Stimulated activated CD4-positive, alpha-beta T cell treated with anti-CD3 and anti-CD28 coated beads, Interleukin-4, amount 100 ng/mL, for 4 hours (primary cell): ENCODE measurements at places on chromosomes 2 and 18.

DNA sequence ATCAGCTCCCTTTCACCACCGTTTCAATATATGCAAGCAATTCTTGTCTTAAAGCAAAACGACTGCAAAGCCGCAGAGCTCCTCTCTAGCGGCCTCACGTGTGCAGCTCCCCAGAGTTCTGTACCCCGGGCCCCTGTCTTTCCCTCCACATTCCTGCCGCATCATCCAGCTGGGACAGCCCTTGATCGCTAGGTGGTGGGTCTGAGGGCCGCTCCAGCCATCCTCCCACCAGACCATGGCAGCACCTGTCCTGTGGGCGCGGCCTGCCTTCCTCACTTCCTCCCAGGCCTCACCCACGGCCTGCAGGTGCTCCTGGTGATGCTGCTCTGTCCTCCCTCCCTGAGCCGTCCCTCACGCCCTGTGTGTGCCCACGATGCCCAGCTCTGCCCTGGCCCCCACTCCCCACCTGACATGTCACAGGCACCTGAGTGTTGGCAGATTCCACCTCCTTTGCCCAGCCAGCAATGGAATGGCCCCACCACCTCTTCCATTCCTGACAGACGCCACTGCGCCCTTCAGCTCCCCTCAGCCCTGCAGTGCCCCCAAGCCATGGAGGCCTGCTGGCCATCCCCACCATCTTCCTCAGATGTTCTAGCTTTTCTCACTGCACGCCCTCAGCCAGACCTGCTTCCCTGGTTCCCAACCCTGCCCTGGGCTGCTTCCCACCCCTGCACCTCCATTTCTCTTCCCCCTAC lies 15.3 kb upstream of the ALLC start:
- DNase-seq = no peak

DNA sequence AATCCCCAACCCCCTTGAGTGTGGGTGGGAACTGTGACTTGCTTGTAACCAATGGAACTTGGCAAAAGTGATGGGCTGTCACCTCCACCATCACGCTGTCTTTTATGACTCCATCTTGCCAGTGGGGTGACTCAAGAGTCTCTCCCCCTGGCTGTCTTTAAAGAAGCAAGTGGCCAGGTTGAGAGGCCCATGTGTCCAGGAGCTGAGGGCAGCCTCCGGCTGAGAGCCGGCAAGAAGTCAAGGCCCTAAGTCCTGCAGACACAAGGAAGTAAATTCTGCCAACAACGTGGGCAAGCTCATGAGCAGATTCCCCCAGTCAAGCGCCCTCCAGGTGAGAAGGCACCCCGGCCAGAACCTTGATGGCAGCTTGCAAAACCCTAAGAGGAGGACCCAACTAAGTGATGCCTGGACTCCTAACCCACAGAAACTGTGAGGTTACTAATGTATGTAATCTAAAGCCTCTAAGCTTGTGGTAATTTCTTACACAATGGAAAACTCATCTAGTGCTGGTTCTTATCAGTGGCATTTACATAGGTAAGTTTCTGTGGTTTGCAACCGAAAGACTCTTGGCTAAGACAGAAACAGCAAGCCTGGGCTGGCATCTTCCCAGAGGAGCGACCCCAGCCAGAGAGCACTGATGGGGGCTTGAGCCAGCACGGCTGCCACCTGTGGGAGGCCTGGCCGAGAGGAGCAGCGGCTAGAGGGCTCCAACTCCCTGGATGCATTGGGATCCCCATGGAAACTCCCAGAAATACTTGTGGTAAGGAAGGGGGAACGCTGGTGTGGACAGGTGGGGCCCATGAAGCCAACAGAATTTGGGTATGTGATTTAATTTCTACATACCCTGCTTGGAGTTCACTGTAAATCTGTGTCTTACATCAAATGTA lies 49.3 kb downstream of the CIB4 start:
- no peak for DNase-seq

GRCh38 chr18:65704046-65704445 lies 46.8 kb upstream of the CDH7 start:
- no peak for DNase-seq

DNA sequence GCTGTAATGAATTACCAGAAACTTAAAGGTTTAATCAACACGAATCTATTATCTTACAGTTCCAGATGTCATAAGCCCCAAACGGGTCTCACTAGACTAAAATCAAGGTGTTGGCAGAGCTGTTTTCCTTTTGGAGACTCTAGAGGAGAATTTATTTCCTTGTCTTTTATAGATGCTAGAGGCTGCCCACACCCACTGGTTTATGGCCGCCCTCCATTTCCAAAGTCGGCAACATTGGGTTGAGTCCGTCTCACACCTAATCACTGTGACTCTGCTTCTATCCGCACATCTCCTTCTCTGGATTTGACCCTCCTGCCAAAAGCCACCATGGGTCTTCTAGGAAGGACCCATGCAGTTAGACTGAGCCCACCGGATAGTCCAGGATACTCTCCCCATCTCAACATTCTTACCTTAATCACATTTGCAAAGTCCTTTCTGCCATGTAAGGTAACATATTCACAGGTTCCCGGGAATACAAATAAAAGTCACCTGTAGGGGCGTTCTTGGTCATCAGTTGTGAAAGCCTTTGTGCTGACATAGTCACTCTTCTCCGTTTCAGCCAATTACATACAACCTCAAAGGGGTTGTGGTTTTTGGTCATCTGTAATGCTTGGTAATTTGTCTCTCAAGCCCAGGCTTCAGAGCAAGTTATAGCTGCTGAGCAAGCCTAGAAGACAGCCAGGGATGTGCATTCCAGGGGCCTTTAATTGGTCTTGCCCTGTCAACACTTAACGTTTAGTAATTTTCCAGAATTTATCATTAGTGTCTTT lies 179.4 kb downstream of the ANTXR1 start:
- DNase-seq = no peak

DNA sequence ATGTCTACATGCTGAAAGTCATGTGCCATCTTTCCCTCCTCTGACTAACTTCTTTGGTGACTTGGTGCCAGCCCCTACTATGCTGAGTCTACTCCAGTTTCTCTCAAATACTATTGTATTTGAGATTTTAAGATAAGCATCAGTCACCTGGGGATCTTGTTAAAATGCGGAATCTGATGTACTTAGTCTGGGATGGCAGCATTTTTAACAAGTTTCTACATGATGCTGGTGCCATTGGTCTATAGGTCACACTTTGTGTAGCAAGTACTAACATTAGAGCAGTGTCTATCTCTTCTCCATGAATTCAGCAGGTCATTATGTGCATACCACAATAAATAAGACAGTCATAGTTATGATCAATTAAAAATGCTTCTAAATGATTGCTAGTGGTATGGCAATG lies 106.9 kb downstream of the CERS6 start:
- DNase-seq = no peak

DNA sequence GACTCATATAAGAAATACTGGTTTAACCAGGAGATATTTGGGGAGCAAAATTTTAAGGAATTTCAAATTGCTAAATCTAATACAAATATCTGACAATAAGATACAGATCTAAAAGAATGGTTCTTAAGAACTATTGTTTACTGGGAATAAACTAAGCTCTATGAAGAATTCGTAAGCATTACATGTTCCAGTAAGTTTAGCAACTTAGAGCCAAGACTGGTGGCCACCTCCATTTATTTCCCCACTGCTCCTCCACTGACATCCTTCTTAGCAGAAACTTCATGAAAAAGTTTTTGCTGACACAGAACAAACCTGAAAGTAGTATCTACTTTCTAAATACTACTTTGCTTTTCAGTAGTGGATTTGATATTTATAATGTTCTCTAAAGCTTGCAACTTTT lies 83.0 kb downstream of the ACSL3 start:
- DNase-seq = no peak

GRCh38 chr2:34875091-34875745 lies 1276.1 kb upstream of the FAM98A start:
- no peak for DNase-seq

DNA sequence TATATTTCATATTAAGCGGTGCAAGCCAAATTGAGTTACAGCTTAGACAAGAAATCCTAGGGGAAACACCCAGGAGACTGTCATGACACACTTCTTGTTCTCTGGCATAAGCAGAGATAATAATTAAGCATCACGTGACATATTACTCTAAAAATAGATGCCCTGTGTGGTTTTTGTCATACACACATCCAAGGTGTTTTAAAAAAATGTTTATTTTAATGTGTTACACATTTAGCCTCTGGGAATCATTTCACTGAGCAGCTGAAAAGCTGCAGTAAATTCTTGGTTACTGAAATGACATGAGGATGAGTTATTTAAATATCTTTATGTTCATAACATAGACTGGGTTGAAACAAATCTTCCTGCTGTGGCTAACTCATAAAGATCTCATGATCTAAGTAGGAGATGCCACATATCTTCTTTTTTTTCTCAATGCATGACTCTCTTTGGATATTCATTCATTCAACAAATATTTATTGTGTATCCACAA lies 38.0 kb upstream of the ERMN start:
- DNase-seq = no peak

DNA sequence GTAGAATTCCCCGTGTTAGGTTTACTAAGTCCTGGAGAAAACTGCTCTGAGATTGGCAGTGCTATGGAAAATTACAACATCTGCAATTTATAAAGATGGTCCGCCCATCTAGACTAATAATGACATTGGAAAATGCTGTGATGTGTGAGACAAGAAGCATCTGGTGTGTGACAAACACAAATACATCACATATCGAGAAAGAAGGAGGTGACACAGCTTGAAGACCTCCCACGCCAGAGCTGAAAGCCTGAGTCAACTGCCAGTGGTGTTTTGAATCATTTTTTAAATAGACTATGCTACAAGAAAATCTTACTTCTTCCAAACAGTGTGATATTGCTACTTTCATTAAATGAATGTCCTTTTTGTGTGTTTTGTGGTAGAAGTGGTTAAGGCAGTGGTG lies 8.6 kb upstream of the ANO7 start:
- DNase-seq = no peak

DNA sequence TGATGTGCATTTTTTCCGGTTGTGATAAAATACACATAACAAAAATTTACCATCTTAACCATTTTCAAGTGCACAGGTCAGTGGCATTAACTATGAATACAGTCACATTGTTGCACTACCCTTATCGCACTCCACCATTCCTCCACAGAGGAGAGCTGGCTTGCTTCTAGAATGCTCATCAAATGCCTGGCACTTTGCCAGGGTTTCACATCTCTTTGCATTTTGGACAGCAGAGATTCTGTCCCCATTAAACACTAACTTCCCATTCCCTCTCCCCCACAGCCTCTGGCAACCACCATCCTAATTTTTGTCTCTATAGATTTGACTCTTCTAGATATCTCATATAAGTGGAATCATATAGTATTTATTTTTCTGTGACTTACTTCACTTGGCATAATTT lies 165.0 kb downstream of the ASB1 start:
- DNase-seq = no peak

- DNase-seq = no peak
Observed at GRCh38 chr2:56244911-56245530, 61.2 kb downstream of the CCDC85A start.

DNA sequence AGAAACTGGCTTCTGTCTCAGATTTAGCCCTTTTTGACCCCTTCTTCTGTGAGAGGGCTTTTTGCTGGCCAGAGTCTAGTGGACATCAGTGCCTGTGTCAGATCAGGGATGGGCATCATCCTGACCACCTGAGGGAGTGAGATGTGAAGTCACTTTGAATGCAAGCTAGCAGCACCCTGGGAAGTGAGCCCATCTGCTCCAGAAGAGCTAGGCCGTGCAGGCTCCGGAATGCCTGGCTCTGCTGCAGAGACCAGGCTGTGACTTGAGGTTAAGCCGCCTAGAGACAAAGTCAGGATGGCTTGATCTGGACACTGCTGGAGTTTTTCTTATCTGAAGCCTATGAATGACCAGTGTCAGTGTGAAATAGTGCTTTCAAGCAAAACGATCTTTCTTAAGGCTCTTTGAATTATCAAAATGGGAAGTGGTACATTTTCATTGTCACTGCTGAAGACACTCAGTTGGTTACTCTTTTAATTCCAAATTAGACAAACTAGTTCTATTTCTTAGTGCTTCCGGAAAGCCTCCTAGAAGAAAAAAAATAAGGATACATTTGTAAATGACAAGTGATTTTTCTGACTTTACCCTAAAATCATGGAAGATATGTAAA lies 20.8 kb downstream of the DGUOK start:
- DNase-seq = no peak
